Activated CD8-positive, alpha-beta memory T cell treated with anti-CD3 and anti-CD28 coated beads, Interleukin-2, amount 50 U/mL, for 4 hours (primary cell): ENCODE measurements at places on chromosomes 16 and 17.

DNA sequence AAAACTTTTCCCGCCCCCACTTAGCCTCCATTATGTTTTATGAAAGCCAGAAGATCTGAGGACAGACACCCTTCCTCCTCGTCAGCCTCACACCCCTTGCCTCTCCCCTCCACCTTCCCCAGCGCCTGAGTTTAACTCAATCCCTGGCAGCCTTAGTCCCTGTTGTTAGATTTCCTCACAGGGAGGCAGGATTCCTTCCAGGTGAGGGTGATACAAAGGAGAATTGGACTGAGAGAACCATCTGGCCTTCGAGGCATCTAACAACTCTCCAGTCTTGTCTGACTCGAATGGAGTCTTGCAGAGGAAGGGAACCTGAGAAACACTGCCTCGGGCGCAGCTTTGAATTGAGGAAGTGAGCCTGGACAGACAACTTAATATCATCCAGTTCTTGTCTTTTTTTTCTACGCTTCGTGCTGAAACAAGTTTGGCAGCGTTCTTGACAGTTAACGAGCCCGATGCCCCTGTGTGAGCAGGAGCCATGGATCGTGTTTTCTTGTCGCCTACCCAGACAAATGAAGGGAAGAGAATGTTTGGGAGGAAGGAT lies 1.3 kb upstream of the ZNF768 start:
- DNase-seq, result no peak

DNA sequence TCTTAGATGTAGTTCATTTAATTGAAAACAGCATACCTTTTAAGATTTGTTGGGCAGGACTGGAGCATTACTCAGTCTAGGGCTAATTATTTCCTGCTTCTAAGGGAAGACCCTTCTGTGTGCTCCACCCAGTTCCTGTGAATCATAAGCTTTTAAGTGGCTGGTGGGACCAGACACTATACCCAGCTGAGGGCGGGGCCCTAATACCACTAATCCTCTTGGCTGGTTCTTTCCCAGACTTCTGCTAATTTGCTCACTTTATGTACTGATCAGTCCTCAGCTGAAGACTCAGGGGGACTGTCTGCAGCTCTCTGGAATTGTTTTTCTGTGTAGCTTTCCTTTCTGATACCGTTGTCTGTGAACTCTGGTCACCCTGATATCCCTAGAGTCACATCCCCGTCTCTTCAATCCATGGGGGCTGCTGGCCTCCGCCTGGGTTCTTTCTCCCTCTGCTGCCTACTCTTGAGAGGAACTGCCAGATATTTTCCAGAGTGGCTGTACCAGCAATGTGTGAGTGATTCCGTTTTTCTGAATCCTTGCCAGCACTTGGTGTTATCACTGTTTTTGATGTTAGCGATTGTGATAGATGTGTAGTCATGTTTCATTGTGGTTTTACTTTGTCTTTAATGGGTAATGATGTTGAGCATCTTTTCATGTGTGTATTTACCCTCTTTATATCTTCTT lies 35.1 kb downstream of the MFSD11 start:
- DNase-seq, result peak; percentile 58

DNA sequence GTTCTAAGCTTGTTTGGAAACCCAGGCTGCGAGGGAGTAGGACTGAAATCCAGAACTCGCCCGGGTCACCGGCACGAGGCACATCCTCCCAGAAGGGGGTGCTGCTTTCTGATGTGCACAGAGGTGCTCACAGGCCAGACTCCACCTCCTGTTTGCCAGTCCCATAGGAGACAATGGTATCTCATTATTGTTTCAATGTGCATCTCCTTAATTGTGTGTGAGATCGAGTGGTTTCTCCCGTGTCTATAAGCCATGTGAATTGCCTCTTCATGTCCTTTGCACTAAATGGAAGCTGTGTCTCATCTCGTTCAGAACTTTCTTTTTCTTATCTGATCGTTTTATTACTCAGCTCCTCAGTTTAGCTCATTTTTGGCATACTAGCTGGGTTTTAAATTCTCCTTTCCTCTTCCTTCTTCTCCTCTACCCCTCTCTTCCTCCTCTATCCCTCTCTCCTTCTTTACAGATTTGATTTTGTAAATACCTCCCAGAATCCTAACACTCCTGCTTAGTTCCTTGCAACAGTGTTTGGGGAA lies 32.1 kb upstream of the PRKCB start:
- DNase-seq, result peak; percentile 74

DNA sequence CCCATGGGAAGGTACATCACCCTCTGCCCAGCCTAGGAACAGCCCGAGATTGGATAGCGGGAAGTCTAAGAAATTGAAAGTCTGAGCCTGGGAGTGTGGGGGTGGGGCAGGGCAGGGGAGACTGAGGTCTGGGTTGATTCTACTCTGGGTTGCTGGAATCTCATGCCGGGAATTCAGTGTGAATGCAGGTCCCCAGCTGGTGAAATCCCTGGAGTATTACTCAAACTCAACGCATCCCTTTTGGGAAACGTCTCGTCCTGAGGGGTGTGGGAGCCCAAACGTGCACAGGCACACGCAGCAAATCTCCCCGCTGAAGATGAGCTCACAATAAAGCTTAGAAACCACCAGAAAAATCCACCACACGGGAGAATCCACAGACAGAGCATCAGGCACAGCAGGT lies 55.4 kb downstream of the SOCS1 start:
- no peak for DNase-seq

GRCh38 chr17:9223531-9223930 lies 202.2 kb downstream of the NTN1 start:
- no peak for DNase-seq

DNA sequence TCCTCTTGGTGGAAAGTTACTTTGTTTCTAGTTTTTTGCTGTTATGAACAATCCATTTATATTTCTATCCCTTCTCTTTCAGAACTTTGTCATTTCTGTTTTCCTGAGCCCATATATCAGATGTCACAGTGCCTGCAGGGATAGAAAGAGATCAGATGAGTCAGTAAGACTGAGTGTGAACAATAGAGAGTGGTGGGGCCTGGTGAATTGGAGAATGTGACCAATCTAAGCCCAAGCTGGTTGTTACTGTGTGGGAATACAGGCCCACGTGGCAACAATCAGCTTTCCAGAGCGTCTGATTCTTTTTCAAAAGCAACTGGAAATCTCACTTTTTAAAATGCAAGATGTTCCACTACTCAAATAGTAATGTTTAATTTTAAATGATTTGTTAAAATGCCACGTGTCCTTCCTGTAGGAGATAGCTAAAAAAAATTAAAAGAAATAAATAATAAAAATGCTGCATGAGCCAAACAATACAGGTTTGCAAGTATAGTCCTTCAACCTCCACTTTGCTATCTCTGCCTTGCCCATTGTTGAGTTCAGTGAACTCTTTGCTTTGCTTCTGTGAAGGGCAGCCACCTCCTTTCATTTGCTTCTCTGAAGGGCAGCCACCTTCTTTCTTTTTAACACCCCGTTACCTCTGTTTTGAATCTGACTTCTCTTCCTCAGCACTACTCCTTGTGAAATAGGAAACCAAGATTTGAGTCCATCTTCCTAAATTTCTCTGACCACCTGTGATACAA lies 9.6 kb downstream of the DCTN5 start:
- DNase-seq, result no peak

DNA sequence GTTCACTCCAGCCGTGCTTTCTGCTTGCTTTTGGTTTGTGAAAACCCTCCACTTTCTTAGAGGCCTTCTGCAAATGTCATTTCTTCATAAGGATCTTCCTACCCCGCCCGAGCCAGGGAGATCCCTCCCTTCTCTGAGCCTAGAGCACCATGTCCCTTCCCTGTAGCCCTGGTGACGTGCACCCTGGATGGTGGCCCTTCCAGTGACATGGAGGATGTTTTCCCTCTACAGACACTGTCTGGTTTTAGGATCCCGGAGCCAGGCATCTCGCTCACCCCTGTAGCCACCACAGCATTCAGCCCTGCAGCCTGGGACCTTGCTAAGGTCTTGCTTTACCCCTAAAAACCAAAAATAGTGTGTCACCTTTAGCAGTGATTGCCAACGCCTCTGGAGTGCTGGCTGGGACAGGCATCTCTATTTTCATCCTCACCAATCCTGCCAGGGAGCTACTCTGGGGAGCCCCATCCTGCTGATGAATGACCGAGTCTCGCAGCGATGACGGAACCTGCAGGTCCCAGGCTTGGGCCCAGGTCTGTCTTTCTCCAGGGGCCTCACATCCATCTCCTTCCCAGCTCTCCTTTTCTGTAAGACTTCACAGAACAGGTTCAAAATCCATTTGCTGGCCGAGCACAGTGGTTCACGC lies 394.1 kb upstream of the TNRC6C start:
- DNase-seq, result no peak

DNA sequence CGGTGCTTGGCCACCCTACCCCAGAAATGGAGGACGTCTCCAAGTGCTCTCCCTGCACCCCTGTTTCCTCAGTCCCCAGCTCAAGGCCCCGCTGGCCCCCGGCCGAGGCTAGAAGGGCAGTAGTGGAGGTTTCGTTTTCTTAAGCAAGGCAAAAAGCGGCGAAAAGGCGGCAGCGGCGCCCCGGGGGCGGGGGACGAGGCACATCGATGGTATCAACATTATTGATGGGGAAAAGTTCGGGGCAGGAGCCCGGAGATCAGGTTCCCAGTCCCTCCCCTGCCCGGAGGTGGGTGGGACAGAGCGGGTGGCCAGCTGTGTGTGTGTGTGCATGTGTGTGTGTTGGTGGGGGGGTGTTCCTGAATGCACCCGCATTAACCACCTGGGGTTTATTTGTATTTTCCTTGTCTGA lies 4.1 kb upstream of the SALL1 start:
- DNase-seq, result no peak

GRCh38 chr17:2259769-2260536 lies 43.6 kb downstream of the SMG6 start:
- DNase-seq, result peak; percentile 63

GRCh38 chr17:16381496-16381820 lies 567 bp downstream of the UBB start:
- DNase-seq, result peak; percentile 23

DNA sequence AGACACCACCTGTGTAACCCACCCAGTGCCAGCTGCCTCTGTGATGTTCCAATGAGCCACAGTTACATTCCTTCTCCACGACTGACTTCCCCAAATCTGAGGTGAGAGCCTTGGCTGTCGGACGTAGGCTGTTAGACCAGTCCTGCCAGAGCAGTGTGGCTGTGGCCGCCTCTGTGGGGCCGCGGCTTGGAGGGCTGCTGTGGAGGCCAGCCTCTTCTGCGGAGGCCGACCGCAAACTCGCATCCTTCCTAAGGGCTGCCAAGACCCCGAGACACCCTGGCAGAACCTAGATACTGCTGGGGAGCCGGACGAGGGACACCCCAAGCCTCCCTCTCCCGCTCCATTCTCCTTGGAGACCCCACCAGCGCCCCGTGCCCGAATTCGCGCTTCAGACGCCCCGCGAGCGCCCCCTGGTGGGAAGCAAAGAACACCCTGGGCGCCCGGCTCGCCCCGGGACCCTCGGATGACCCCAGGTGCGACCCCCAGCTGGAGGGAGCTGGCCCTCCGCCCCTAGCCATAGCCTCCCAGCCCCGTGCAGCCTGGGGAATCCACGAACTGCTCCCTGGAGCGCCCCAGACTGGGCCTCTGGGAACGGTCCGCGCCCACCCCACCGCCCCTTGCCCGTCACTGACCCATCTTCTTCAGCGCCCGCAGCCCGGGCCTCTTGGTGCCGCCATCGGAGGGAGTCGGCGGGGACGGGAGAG lies 547 bp downstream of the PLCD3 start:
- peak; percentile 53 for DNase-seq

DNA sequence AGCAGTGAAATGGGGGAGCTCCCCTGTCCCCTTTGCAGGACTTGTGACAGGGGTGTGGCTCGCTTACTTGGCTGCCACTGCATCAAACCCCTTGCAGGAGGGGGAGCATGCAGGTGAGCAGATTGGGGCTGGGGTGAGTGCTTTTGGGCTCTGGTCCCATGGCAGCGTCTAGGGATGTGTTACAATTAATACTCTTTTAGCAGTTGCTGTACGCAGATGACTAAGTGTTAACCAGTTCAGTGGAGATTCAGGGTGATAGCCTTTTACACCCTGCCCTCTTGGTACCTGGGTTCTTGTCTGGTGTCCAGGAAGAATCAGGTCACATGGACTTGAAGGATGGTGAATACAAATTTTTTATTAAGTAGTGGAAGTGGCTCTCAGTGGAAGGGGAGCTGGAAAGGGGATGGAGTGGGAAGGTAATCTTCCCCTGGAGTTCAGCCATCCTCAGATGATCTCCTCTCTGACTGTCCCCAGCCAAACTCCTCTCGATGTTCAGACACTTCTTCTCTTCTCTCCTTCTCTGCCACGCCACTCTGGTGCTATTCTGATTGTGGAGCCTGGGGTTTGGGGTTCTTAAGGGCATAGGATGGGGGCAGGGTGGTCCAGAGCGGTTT lies 100.1 kb downstream of the MARF1 start:
- DNase-seq, result no peak

DNA sequence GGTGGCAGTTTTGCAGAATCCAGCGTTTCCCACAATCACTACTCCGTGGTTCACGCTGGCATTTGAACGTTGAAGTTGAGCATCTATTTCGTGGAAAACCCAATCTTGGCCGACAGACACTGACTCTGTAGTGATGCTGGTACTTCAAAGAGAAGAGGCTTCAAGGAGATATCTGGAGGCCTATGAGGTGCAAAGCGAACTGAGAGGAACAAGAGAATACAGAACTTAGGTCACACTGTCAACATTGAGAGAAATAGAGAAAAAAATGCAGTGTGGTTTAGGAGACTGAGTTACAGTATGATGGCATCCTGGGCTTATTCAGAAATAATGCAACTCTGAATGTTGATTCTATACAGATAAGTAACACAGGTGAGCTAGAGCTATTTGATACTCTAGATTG lies 16.0 kb downstream of the CCL16 start:
- DNase-seq, result no peak

DNA sequence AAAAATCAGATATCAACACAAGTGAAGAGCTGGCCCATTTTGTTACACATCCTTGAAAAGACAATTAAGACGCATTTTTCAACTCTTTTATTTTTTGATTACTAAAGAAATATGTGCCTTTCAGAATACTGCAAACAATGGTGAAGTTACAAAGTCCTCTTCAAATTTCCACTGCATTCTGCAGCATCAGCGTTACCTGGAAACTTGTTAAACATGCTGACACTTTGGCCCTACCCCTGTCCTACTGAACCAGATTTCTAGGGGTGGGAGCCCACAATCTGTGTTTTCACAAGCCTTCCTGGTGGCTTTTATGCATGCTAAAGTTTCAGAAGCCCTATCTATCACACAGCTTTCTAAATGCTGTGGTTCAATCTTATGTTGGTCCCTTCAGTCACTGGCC lies 4.5 kb upstream of the CCL14 start:
- DNase-seq, result no peak

- DNase-seq, result no peak
These were observed 3.5 kb downstream of the PPY start for GRCh38 chr17:43938838-43939182.

DNA sequence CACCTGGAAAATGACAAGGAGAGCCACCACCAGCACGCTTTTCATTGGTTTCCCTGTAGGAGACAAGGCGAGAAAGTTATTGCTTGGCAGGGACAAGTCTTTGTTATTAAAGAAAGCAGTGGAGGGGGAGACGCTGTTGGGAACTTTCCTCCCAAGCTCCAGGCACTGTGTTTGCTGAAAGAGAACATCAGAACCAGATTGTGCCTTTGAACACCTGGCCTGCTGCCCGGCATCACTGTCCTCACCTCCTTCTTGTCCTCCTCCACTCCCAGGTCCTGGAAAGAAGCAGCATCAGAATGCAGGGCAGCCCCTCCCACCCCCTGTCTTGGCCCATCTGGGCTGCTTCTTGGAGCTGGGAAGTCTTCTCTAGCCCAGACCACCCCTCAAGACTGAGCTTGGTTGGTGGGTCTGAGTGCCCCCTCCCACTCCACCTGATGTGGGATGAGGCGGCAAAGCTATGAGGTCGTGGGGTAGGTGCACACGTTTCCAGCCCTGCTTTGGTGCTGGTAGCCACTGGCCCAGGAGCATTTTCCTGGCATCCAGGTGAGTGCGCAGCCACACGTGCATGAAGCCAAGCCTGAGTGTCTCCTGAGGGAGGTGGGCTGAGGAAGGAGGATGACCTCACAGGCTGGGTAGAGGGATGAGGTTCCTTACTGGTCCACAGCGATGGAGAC lies 6.2 kb downstream of the CCR7 start:
- peak; percentile 15 for DNase-seq
